ENCODE measurements at places on chromosomes 7 and 10.

- no peak for DNase-seq
Observed at GRCh38 chr7:18444826-18445225, 50.7 kb upstream of the HDAC9 start.

GRCh38 chr10:130923596-130923995 is 387.9 kb downstream of the TCERG1L start:
- DNase-seq, result no peak

GRCh38 chr7:290554-291372 is 793 bp downstream of the FOXL3 start:
- no peak for DNase-seq

GRCh38 chr7:135900065-135900546 is 77.1 kb downstream of the MTPN start:
- DNase-seq, result no peak

DNA sequence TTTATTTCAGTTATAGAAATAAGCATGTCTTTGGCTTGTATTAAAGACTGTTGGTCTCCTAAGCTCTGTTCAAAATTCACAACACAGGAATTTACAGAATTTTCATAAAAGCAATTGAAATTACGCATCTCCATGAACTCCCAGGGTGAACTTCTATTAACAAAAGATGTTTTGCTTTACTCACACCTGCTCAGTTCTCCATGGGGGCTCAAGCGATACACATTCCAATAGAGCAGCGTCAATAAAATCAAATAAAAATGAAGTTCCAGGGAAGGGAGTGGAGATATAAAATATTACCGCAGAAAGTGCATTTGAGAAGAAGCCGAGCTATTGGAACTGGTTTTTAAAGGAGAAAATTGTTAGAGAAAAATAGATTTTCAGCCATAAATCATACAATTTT is 41.5 kb upstream of the ZNF438 start:
- DNase-seq, result no peak

- no peak for DNase-seq
Observed at GRCh38 chr7:12239806-12240205, 28.7 kb downstream of the TMEM106B start.

DNA sequence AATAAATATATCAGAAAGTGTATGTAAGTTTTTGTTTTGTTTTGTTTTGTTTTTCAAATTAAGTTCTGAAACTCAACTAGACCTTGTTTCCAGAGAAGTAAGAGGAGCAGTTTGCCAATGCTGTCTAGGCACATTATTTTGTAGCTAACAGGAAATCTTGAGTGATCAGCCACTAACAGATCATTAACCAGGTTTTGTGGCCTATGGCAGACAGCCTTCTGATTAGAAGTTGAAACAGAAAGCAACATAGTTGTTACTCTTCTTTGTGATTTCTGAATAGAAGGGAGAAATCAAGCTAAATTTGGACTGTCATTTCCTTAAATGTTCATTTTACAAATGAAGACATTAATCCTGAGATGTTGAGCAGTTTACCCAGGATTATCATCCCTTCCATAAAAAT is 142.6 kb downstream of the PLXDC2 start:
- DNase-seq, result no peak

DNA sequence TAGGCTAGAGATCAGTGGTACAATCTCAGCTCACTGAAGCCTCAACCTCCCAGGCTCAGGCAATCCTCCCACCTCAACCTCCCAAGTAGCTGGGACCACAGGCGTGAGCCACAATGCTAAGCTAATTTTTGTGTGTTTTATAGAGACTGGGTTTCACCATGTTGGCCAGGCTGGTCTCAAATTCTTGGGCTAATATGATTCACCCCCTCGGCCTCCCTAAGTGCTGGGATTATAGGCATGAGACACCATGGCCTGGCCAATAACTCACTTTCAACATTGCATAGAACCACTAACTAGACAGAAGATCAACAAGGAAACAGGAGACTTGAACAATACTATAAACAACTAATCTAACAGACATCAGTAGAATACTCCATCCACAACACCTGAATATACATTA is 191.7 kb downstream of the LRRN3 start:
- no peak for DNase-seq

GRCh38 chr7:98107313-98107721 is 655 bp downstream of the LMTK2 start:
- no peak for DNase-seq

DNA sequence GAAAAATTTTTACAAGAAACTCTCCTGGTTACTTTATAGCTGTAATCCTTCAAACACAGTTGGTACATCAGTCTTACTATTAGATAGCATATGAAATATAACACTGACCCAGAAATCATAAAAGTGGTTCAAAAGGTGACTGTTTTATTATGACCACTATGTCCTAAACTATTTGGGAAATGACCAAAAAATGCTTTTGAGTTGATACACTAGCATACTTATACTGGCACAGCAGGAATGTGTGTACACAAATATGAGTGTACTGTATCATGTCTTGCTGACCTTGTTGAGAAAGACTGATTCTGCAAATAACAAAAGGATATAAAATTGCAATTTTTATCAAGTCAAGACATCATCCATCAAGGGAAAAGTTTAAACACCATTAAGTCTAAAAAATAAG is 24.3 kb downstream of the CSTF2T start:
- no peak for DNase-seq

DNA sequence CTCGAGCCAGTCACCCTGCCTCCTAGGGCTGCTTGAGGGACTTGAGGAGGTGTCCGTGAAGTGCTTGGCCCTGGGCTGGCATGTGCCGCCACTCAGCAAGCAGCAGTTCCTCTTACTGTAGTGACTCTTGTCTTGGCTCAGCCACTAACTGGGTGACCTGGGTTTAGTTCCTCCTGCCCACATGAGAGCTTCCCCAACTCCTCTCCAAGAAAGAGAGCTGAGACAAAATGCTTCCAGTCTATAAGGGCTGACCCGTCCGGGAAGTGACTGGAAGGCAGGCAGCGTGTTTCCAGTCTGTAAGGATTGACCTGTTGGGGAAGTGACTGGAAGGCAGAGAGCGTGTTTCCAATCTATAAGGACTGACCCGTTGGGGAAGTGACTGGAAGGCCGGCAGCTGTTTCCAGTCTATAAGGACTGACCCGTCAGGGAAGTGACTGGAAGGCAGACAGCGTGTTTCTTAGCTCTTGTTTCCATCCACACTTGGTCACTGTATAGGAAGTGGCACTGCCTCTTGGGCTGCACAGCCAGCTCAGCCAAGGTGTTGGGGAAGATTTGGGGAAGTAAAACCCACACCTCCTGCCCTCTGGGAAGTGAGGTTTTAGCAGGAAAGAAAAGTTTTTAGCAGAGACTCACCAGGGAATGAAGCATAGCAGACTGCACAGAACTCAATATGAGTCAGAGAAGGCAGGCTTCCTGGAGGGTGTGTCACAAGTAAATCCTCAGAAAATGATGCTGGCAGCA is 53.3 kb upstream of the PPIF start:
- no peak for DNase-seq

- DNase-seq, result no peak
Observed at GRCh38 chr10:131433568-131433967, 122.0 kb upstream of the TCERG1L start.

DNA sequence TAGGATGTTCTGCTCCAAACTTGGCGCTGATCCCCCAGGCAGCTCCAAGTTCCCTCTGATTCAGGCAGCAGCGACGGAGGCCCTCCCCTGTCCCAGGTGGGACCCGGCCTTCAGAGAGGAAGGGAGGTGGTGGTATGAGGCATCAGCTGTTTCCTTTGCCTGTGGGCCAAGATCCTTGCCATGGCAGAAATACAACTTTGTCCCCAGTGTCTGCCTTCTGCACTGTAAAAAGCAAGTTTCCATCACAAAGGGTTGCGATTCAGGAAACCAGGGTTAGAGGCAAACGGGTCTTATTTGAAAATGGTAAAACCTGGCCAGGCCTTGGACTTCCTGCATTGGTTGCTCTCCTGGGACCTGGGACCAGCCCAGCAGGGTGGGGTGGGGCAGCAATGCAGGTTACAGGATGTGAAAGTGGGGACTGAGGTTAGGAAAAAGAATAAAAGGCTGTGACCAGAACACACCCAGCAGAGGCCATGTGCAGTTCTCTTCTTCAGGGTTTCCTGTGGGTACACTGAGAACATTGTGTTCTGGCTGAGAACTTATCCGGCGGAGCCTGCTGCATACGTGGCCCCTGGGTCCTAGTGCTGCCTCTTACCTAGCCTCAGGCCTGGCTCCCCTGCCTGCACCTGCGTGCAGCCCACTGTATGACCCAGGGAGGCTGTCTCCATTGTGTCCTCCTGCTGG is 25.1 kb upstream of the DDIT4 start:
- no peak for DNase-seq

- DNase-seq, result no peak
Observed at GRCh38 chr10:122181876-122182275, 89.2 kb upstream of the BTBD16 start.

All from brain pericyte (primary cell).